ENCODE measurements at places on chromosomes 12 and 14. TPM values are rescaled to one million over a fixed set of nuclear protein-coding genes. Genes with fewer than 3 reads are reported as not detected.

The TMTC2 gene
- total RNA-seq = 2.1 TPM

The DPPA3 gene
- not detected for total RNA-seq

The RDH5 gene
- total RNA-seq = 2.5 TPM

DNA sequence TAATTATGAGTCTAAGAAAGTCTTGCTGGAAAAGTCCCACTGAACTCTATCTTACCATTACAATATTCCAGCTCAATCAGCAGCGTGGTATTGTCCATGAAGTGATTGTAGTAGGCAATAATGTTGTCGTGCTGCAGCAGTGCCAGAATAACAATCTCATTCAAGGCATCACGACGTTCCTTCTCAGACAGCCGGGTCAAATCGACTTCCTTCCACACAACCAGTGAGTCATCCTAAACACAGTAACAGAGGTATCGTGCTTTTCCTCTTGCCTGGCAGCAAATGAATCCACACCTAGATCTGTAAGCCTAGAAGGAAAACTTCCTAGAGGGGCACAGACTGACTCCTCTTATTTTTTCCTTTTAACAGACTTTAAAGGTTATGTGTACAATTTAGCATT lies 2.9 kb downstream of the NEK9 start:
- no peak for DNase-seq

- no peak for DNase-seq
Measured at GRCh38 chr12:31599053-31599452, 8.1 kb upstream of the DENND5B start.

All from epithelial cell of proximal tubule (primary cell).